GM04503 (cell line): ENCODE measurements at places on chromosomes 4 and X.
A peak's percentile ranks its signal among the peaks of the same experiment; 100 is the strongest.

DNA sequence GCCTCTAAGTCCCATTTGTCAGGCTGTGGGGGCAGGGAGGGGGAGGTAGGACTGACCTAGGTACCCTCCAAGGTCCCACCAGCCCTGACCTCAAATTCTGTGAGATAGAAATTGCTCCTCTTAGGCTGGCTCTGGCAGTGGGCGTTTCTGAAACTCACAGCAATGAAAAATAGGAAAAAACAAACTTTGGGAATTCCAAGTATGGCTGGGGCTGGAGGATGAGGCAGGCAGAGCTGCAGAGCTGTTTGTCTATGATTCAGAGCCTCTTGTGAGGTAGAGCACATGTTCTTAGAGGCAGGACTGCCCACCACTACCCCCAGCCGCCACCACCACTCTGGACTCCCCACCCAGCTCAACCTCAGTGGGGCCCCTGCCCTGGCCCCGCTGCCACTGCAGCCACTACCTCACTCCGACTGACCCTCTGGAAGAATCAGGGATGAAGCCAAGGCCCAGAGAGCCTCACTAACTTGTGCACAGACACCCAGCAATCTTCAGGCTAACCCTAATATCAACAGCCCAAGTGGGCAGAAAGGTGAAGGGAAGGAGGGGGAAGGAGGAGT lies 98.2 kb downstream of the PJA1 start:
- DNase-seq, result no peak

DNA sequence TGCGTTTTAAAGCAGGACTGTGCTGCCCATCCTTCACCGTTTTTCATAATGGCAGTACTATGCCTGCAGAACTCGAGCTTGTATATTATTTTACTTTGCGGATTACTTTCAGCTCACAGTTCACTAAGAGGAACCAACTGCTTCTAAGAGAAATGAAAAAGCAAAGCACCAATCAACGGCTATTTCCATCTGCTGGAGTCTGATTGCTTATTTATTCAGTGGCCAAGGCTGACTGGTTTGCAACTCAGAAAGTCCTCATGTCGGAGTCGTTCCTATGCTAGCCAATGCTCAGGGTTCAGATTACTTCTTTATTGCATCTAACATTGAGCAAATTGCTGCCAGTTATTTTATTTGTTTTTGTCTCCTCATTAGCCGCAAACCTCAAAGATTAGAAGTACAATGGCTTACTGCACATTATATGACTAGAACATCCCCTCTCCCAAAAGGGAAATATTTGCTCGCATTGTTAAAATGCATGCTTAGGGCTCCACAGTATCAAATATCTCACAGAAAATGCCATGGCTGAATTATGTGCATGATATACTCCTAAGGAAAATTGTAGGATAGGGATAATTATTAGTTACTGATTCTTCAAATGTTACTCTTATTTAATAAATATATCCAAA lies 1628.2 kb upstream of the ADGRL3 start:
- DNase-seq, result no peak

DNA sequence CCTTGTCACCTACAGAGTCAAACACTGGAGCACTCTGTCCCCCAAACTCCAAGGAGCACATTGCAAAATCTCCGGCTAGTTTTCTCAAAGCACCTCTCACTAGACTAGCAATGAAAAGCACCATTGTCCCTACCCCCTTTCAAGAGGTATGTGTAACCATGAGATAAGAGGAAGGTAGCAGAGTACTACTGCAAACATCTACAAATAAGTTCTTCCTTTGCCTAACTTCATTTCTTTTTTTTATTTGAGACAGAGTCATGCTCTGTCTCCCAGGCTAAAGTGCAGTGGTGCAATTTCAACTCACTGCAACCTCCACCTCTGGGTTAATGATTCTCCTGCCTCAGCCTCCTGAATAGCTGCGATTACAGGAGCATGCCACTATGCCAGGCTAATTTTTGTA lies 17.7 kb downstream of the PPP4R3C start:
- no peak for DNase-seq

DNA sequence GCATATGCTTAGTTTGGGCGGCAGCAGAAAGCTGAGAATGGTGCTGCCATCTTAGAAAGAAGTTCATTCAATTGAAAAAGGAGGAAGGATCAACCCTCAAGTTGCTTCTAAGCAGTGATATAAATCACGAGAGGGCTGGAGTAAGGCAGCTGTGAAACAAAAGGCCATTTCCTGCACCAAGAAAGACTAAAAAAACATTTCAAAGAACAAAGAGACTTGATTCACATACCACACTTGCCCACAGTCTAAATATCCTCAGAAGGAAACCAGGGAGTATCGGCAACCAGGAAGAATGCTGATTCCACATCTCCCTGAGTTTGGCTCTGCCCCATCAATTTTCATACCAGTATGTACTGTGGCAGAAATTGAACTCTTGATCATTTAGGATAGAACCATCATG lies 240.1 kb downstream of the OPHN1 start:
- DNase-seq, result no peak

DNA sequence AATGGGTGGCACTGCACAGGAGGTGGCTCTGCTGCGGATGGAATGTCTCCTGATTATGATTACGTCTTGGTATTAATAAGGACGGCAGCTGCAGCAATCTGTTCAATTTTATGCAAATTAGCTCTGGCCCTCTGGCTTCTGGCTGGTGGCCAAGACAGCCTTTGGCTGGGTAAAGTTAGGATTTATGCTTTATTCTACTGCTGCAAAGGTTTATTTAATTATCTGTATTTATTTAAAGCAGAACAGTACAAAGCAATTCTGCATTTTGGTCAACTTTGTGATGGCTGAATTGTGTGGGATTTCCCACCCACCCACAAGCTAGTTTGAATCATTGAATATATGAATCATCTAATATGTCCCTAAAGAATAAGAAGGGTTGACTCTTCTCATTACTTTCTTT lies 745.6 kb upstream of the FAM241A start:
- DNase-seq, result no peak

GRCh38 chr4:189845145-189845846 lies 95.4 kb upstream of the FRG1 start:
- no peak for DNase-seq

DNA sequence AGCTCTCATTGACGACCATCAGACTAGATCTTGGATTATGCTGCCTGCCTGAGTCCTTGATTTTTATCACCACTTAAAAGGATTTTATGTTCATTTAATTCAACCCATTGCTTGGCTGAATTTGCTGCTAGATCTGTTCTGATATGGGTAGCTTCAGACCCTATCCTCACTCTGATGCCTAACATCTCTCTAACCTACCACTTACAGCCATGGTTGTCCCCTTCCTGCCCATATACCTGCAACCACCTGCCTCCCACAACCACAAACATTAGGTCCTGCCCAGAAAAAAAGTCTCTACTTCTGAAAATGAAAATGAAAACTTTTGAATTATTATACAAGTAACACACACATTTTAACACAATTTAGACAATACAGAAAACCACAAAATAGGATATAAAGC lies 310.8 kb downstream of the HNRNPD start:
- DNase-seq, result no peak

DNA sequence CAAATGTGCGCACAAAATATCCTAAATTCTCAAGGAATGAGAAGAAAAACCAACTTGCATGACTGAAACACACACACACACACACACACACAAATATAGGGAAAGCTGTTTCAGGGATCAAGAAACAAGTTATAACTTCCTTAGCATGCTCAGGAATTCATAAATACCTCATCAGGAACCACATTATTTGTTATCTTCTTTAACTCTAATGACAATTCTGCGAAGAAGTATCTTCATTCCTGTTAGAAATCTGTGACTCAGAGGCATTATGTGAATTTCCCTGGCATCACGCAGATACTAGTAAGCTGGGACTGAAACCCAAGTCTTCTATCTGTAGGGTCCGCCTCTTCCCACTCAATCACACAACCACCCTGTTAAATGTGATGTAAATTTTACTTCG lies 30.3 kb downstream of the TMPRSS11A start:
- DNase-seq, result no peak

- DNase-seq, result no peak
These were observed 436.6 kb downstream of the C4orf33 start for GRCh38 chr4:129532573-129532972.

DNA sequence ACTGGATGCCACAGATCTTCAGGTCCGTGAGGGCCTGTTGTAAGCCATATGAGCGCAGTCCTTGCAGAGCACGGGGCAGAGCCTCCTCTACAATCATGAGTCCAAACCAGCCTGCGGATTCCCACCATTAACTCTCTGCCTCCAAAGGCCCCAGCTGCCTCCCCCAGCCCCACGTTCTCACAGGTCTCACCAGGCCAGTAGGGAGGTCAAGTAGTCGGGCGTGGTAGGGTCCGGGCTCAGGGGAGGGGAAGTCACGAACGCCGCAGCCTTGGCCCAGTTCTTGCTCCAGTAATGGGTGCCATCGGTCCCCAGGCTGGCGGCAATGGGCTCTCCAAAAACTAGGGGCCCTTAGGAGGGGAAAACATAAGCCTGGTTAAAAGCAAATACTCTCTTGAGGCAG lies 53.6 kb downstream of the CRMP1 start:
- no peak for DNase-seq

GRCh38 chr4:69881173-69881773 lies 21.3 kb upstream of the SULT1E1 start:
- DNase-seq, result no peak

- DNase-seq, result no peak
These were observed 38.0 kb downstream of the IL1RAPL1 start for GRCh38 chrX:28625223-28625622.

GRCh38 chrX:9293903-9294302 lies 171.0 kb upstream of the TBL1X start:
- no peak for DNase-seq

DNA sequence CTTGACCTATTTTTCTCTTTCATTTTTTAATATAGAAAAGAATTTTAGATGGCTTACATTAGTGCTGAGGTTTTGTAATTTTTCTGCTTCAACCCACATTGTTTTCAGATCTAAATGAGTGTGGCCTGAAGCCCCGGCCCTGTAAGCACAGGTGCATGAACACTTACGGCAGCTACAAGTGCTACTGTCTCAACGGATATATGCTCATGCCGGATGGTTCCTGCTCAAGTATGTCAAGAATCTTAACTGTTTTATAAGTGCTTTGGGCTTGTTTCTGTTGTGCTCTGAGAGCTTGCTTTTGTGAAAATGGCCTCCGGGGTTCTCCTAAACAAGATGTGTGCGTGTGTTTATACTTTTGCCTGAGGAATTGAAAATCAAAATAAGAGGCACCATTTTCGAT lies 41.6 kb downstream of the NPNT start:
- no peak for DNase-seq

DNA sequence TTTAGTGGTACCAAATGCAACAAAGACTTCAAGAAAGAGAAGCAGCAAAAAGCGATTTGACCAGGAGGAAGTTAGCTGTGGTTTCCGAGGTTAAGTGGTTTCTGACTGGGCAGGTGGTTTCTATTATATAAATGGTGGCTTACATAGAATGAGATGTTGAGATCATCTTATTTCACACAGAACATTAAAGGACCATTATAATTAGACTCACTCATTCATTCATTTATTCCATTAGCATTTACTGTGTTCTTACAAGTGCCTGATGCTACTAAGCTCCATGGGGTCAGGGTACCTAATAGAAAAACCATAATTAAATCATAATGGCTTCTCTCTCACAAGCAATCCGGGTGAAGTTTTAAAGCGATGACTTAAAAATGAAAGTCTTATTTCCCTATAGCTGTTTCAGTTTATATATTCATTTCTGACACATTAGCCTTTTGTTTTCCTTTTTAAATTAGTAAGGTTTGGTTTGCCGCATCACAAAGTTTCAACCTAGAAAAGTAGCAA lies 10.6 kb downstream of the TSPAN6 start:
- DNase-seq, result no peak

GRCh38 chr4:748461-748860 lies 42.8 kb downstream of the PCGF3 start:
- no peak for DNase-seq

DNA sequence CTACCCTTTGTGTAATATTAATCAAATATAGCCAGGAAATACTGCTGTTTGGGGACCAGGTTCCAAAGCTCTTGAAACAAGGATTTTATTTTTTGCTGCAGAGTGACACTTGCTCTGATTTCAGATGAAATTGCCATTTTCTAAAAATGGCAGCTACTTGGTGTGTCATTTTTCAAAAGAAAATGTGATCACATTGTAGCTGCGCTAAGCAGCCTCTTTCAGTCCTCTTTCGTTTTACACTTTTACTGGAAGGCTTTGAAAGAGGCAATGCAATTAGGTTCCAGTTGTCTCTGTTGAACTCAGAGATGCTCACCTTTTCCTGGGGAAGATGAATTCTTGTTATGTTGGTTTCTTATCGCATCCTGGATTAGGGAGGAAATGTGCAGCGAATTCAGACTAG lies 85.1 kb downstream of the CT47B1 start:
- no peak for DNase-seq

GRCh38 chr4:21413807-21414370 lies 534.7 kb downstream of the KCNIP4 start:
- no peak for DNase-seq

- no peak for DNase-seq
These were observed 481.5 kb downstream of the PACRGL start for GRCh38 chr4:21181716-21182115.

DNA sequence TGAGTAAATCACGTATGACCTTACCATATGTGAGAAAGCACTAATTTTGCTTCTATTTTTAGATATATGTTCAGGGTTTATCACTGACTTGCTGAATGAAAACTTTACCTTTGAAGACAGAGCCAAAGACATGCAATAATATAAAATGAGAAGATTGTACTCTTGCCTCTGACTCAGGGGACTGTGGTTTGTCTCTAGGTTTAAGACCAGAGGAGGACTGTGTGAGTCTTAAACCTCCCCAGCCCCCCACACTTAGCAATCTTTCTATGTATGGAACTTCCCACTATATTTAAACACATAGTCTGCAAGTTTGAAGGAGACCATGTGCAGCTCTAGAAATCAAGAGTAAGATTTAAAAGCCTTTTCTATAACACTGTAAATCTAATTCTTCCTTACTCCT lies 368.7 kb upstream of the FAM241A start:
- DNase-seq, result peak; percentile 6

- no peak for DNase-seq
These were observed 575.3 kb upstream of the MAGEB2 start for GRCh38 chrX:29640106-29640505.

- no peak for DNase-seq
These were observed 794.8 kb upstream of the LCORL start for GRCh38 chr4:18816228-18816895.

- DNase-seq, result no peak
These were observed 40.9 kb downstream of the JADE3 start for GRCh38 chrX:46953137-46953527.
